ENCODE measurements at places on chromosomes 13 and 19.

GRCh38 chr13:100154842-100155416, 66.0 kb downstream of the PCCA start:
- no peak for DNase-seq

- no peak for DNase-seq
Measured at GRCh38 chr13:48189171-48189570, 43.8 kb upstream of the ITM2B start.

- DNase-seq, result no peak
Measured at GRCh38 chr13:38900188-38900587, 90.4 kb downstream of the STOML3 start.

GRCh38 chr13:41039746-41040145, 20.6 kb upstream of the ELF1 start:
- no peak for DNase-seq

GRCh38 chr13:48624858-48625257, 28.9 kb upstream of the CYSLTR2 start:
- DNase-seq, result no peak

DNA sequence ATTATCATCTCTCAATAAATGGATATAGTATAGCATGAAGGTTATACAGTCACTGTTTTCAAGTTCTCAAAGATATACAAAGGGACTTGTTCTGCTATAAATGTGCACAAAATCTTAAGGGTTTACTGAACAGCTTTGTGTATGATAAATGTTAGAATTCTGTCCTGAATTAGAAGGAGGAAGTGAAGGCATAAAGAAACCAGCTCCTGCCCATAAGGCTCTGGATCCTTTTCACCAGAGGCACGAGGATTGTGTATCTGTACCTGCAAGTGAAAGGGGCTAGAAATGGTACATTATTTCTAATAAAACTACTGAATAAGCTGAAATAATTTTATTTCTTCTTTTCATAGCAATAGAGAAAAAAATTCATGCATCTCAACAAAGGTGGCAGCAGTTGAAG, 32.4 kb downstream of the PHF11 start:
- DNase-seq, result no peak

DNA sequence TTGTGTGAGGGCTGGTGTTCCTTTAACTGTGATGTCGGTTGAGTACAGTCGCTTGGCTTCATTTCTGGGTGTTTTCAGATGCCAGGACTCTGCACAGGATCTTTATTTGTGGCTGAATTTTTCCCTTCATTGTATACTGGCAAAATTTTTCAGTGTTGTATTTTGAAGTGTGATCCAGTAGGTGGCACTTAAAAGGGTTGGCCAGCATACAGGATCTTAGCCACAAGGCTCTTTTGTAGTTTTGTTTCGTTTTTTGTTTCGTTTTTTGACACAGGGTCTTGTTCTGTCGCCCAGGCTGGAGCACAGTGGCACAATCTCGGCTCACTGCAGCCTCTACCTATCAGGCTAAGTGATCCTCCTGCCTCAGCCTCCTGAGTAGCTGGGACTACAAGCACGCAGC, 8.7 kb downstream of the FCAR start:
- no peak for DNase-seq

DNA sequence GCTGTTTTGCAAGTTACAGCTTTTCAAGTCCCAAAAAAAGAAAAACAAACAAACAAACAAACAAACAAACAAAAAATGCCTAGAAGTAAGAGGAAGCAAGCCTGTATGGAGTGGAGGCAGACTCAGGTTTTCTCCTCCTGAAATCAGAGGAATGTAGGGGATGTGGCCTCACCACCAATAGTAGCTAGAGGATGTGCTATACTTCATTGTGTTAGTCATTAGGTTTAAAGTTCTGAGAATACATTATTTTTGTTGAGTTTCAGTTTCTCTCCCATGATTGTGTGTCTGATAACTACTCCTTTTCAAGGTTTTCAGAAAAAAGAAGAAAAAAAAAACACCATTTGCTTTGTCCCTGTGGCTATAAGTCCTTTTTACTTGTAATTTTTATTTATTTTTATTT, 524.5 kb downstream of the GPC6 start:
- no peak for DNase-seq

DNA sequence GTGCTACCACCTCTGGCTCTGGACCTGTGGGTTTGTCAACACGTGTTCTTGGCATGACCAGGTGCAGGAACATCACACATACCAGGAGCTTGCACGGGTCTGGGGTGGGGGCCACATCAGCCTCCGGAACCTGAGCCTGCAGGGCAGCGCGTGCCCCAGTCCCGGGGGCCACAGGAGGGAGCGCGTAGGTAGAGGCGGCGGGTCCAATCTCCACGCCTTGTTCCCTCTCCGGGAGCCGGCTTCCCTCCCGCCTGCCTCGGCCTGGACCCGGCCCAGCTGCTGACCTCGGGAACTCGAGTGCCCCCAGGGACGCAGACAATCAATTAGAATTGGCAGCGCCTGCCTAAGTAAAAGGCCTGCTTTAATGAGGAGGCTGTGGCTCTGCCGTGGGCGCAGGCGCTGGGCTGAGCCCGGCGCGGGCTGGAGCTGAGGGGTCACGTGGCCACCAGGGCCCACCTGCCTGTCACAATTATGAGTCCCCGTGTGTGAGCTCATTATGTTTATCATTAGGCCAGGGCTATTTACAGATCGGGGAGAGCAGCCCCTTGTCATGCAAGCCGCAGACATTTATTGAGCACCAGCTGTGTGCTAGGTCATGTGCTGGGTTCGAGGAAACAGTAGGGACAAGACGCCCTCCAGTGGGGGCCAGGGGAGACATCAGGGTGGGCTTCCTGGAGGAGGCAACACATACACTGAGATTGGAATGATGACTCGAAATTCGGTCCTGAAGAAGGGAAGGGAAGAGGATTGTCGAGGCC, 32.2 kb upstream of the TNFAIP8L1 start:
- no peak for DNase-seq

GRCh38 chr19:43715776-43716175, at the start of gene IRGC:
IRGC (plus strand) TSS chr19:43716076; CDS start chr19:43718559, 2,483 bp downstream.
- DNase-seq, result no peak

DNA sequence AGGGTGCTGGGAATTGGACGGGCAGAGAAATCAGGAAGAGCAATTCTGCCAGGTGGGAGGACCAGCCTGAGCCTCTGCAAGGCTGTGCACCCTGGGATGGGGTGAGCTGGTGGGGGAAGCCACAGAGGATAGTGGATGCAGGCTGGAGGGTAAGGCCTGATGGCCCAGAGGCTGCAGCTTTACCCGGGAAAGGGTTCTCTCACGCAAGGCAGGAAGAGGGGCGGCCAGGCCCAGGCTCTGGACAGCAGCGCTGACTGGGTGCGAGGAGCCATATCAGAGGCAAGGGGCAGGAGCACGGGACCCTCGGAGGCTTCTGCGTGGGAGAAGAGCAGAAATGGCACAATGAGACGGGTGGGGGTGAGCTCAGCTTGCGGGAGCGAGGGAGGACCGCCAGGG, 104.6 kb downstream of the SOX1 start:
- no peak for DNase-seq

DNA sequence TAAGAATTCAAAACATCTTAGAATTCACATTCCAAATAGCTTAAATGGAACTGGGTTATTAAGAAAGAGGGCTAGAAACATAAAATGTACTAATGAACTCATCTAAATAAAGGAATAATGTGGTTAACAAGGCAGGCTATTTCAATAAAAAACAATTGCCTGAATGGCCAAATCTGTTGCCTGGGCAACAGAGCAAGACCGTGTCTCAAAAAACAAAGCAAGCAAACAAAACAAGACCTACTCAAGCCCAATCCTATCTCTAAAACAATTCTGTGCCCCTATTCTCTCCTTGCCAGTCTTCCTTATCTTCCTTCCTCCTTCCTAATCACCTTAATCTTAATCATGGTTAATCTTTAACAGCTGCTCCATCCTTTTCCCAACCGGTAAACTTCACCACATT, 12.1 kb downstream of the IGFL1 start:
- no peak for DNase-seq

GRCh38 chr19:39014037-39014436, 18.3 kb downstream of the FBXO27 start:
- DNase-seq, result no peak

GRCh38 chr13:109651311-109651710, 135.1 kb downstream of the IRS2 start:
- DNase-seq, result no peak

DNA sequence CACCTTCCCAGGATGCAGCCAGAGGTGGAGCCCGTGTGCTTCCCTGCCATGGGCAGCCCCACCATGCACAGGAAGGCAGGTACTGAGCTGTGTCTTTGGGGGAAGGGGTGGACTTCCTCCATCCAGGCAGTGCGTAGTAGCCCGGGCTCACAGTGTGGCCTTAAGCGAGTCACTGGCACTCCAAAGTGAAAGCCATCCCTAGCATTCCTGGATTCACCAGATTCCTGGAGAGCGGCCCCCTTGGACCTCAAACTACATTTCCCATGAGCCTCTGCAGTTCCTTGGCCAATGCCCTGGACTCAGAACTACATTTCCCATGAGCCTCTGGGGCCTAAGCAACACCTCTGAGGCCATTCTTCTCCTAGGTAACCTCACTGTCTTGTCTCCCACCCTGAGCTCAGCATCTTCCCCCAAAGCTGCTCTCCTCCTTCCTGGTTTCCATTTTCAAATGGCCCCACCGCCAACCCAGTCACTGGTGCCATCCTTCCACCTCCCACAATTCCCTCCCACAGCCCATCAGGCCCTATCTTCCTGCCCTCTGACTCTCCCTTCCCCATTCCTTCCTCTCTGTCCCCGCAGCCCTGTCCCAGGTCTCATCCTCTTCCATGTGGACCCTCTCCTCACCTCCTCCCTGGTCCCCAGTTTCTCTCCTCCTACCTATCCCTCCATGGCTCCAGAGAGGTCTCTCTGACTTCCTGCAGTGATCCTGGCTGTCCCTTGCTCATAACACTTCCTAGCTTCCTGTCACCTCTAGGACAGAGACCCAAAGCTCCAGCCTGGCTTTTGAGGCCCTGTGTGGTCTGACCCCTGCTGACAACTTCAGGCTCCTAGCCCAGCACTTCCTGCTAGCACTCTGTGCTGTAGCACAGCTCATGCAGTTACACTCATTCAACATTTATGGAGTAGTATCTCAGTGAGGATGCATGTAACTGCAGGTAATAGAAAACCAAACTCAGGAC, at the start of gene C19orf81:
C19orf81 (plus strand) TSS at position 13 of the 959 bp plus-strand sequence; CDS start at position 13, 0 bp downstream.
- DNase-seq, result no peak

GRCh38 chr19:56566904-56567273, 379 bp upstream of the ZNF470 start:
- peak; percentile 11 for DNase-seq

DNA sequence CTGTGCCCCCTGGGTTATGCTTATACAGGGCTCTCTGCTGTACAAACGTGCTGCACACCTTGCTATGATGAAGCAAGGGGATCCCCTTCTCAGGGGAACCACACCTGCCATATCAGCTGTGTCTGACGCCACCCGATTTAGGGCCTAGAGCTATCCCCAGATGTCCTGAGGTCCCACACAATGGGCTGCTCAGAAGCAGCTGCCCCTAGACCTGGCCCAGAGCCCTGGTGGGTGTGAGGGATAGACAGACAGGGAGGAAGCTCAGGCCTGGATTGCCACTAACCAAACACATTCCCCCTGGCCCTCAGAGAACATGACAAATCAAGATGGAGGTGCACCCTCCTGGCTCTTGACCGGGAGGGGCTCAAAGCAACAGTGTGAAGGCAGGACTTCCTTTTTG, 59.3 kb downstream of the TSHZ3 start:
- no peak for DNase-seq

GRCh38 chr13:42867232-42867631, 85.8 kb downstream of the FAM216B start:
- DNase-seq, result no peak

GRCh38 chr13:111940892-111941291, 126.1 kb upstream of the SOX1 start:
- no peak for DNase-seq

DNA sequence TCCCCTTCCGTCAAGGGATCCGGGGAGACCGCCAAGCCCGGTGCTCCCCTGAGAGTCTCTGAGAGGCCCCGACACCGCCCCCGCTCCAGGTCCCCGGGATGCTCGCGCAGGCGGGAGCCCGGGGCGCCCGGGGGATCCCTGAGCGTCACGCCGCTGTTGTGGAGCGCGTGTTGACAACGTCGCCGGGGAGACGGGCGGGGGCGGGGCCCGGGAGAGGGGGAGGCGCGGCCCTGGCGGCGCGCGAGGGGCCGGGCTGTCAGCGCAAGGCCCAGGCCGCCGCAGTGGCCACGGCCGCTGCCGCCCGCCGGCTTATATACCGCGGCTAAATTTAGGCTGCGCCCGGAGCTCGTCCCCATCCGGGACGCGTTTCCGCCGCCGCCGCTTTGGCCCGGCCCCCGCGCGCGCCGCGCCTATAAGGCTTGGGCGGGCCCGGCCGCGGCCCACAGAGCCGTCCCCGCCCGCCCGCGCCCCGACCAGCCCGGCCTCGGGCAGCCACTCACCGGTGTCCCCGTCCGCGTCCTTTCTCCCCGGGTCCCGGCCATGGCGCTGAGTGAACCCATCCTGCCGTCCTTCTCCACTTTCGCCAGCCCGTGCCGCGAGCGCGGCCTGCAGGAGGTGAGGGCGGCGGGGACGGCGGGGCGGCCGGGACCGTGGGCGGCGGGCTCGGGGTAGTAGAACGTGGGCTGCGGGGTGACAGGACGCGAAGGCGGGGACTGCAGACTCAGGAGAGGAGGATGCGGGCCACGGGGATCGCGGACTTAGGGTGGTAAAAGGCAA, at the start of gene KLF2:
KLF2 (plus strand) TSS at position 443 of the 777 bp plus-strand sequence; CDS start at position 541, 98 bp downstream.
- peak; percentile 93 for DNase-seq

DNA sequence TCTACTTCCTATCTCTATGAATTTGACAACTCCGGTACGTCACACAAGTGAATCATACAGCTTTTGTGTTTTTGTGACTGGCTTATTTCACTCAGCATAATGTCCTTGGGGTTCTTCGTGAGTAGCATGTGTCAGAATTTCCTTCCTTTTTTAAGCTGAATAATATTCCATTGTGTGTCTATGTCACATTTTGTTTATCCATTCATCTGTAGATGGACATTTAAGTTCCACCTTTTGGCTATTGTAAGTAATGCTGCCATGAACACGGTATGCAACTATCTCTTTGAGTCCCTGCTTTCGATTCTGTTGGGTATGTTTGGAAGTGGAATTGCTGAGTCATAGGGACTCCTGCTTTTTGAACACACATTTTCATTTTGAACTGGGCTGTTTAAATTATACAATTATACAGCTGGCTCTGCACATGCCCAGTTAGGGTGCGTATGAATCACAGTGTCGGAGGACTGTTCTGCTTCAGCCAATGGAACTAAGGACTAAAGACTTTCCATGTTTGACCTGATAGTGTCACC, 43.0 kb upstream of the C13orf42 start:
- DNase-seq, result no peak

GRCh38 chr13:19587635-19588300, 26.4 kb upstream of the TPTE2 start:
- no peak for DNase-seq
